ENCODE measurements at places on chromosomes 1 and 21.

DNA sequence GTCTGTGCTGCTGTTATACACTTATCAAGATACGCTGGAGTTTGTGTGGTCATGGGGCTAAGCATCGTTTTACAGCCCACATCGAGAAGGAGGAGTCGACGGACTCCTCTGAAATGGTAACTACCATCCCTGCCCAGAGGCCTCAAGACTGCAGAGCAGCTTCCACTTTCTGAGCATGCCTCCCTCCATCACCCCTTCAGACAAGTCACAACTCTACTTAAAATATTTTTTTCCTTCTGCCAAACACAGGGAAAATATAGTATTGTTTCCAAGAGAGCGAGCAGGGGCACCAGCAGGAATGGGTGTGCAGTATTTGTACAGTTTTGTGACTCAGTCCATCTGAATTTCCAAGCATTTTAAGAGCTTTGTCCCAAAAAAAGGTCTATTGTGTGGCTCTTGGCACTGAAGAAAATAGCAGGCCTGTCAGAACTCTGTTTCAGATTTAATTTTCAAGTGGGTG, 14.1 kb downstream of the EVA1C start:
- peak; percentile 43 for DNase-seq

DNA sequence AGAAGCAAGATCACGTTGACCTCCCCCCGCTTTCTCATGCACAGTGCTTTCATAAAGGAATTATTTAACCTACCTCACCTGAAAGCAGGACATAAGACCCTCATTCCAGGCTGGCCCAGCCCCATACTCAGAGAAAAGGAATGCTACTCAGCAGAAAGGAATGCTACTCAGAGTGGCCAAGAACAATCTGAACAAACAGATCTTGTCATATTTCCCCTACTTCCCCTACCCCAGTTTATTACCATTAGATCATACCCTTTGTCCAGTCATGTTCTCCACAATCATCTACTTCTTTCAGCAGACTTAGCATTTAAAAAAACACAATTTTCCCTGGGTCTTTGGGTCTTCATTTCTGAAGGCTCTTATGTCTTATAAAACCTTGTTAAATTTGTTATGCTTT, 89.8 kb downstream of the SLC16A1 start:
- peak; percentile 82 for DNase-seq

GRCh38 chr1:221881805-221882581, 140.1 kb upstream of the DUSP10 start:
- DNase-seq: no peak

GRCh38 chr1:203656796-203657747, 30.4 kb downstream of the ATP2B4 start:
- no peak for DNase-seq

DNA sequence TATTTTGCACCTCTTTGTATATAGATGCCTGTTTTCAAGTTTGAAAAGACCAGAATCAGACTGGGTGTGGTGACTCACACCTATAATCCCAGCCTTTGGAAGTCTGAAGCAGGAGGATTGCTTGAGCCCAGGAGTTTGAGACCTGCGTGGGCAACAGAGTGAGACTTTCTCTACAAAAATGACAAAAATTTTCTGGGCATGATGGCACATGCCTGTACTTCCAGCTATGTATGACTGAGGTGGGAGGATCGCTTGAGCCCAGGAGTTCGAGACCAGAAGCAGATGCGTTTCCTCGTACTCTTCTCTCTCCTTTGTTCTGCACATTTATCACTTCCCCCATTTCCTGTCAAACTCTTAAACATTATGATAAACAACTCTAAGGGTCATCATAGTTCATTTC, 310.0 kb upstream of the SNX7 start:
- DNase-seq: no peak

GRCh38 chr1:3555131-3555920, 56.0 kb downstream of the MEGF6 start:
- no peak for DNase-seq

DNA sequence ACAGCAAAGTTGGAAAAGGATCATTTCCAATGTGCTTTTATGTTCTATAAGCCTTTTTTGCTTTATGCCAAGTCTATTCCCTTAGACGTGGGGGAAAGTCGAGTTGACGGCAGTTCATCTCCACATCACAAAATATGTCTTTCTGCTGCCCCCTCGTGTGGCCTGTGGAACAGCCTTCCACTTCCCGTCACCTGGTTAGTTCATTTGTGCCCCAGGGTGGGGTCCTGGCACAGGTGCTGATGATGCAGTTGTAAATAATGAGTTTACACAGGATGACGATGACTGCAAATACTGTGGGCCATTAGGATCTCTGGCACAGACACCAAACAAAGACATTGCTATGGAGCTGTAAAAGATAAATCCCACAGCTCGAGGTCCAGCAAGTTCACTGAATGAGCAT, 10.0 kb upstream of the OTUD3 start:
- no peak for DNase-seq

GRCh38 chr1:3465091-3465934, 10.8 kb downstream of the ARHGEF16 start:
- no peak for DNase-seq

DNA sequence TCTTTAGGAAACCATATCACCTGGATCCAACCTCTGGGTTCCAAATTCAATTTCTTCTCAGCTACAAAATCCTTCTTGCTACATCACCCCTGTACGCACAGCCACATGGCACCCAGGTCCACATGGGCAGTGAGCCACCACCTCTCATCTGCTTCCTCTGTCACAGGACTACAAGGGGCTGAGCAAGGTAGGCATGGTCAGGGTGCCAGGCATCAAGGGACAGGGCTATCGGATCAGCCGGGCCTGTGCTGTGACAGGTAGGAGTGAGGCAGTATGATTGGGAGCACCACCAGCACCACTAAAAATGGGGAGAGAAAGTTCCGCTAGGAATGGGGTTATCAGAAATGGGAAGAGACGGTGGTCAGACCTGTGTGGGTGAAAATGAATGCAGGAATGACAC, 29.4 kb downstream of the S100A6 start:
- no peak for DNase-seq

- DNase-seq: no peak
Measured at GRCh38 chr1:26188477-26188876, 1.9 kb upstream of the CATSPER4 start.

DNA sequence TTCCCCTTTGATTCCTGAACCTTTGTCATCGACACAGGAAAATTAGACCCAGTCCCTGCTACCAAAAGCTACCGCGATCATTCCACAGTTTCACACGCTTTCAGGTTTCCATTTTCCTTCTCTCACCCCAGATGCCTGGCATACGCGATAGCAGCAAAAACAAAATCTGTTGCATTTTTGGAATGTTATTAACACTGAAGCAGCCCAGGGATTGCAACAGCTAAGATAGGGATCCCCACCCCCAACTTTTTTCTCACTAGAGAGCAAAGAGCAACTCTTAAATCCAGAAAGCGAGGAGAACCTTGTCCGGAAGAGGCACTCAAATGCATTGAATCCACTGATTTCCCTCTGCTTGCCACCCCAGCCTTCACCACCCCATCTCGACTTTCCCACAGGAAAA, 8.9 kb downstream of the OVAAL start:
- no peak for DNase-seq

DNA sequence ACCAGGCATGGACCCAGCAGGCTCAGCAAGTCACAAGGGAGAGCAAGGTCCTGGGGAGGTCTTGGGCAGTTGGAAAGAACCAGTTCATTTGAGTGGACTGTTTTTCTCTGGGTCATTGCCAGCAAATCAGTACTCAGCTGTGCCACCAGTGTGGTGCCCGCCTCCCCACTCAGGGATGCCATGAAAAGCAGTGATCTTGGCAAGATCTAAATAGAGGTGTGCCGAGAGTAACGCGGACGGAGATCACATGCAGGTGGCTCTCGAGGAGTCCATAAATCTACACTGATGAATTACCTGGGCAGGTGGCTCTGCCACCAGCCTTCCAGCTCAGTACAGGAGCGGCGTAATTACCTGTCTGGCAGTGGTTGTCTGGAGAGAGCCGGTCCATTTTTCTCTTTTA, 642.2 kb downstream of the PTPRU start:
- DNase-seq: no peak

DNA sequence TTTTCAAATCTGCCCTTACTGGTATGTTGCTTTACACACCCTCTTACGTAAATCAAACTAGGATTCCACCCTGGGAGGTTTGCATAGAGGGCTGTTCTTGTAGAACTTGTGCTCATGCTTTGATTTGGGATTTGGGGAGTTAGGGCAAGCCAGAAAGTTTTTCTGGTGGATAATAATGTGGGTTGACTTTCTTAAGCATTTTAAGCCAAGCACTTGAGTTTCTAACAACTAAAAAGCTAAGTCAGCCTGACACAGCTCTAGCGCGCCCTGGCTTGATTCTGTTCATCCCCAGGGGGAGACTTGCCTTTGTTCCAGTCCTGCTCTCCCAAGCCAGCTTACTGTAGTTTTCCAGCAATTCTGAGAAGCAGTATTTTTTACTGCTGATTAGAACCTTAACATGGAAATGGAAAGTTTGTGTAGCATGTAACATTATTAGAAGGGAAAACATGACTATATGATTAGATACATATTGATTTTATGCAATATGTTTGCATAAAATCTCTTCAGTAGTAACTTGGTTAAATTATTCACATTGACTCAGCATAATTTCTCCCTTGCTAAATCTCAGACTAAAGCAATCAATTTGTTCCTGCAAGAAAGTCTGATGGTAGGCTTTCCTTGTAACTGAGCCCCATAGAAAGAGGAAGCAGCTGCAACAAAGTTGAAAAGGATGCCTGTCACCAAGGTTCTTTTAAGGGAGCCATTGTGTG, 11.0 kb upstream of the PGD start:
- peak; percentile 82 for DNase-seq

DNA sequence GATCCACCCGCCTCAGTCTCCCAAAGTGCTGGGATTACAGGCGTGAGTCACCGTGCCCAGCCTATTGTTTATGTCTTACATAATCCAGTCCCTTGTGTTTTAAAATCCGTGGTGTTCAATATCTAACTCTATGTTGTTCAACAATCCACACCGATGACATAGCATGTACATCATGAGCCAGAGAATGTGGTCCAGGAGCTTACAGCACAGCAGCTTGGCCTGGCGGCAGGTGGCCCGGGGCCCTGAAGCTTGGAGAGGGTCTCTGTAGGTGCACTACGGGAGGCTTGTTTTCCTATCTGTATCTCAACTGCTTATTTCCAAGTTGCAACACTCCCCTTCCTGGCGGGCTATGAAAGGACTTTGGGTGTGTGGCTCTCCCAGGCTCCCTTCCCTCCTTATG, 138.4 kb downstream of the ADSS2 start:
- DNase-seq: no peak

DNA sequence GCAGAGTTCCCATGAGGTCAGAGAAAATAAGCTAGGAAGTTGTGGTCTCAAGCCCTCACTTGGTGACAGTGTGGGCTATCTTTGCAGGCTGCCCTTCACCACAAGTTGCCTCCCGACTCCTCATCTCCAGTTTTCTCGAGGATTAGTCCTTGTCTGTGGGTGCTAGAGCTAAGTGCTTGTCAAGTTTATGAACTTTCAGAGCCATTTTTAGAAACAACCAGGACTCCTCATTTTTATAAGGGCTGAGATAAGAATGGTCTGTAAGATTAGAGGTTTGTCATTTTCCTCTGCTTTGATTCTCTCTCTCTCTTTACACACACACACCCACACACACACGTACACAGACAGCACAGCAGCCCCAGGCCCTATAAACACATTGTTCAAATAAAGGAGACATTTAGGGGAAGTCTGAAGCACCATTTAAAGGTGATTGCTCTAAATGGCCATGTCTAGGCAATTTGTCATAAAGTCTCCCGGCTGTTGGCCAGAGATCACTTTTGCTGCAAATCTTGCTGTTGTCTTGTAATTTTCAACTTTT, 127.2 kb downstream of the LACTBL1 start:
- no peak for DNase-seq

GRCh38 chr1:152107031-152107983, 7.9 kb downstream of the TCHH start:
- DNase-seq: no peak

GRCh38 chr1:231636157-231636556, 9.6 kb downstream of the DISC1 start:
- DNase-seq: peak; percentile 80

- DNase-seq: no peak
Measured at GRCh38 chr1:197637406-197637805, 137.9 kb downstream of the DENND1B start.

- peak; percentile 78 for DNase-seq
Measured at GRCh38 chr1:220810179-220810653, 23.5 kb downstream of the MTARC1 start.

DNA sequence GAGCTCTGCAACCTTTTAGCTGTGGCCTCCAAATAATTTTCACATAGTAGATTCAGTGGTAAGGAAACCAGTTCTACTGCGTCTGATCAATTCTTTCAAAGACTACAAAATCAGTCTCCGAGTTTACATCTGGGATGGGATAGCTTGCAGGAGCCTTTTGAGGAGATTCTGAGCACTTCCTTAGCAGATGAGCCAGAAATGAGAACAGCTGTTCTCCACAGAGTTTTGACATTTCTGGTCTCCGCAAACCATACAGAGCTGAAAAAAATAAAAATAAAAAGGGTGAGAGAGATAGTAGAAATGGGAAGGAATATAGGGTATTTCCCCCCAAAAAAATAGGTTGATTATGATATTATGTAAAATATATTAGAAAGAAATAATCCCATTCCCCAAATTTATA, 119.3 kb downstream of the LYPLAL1 start:
- DNase-seq: no peak

DNA sequence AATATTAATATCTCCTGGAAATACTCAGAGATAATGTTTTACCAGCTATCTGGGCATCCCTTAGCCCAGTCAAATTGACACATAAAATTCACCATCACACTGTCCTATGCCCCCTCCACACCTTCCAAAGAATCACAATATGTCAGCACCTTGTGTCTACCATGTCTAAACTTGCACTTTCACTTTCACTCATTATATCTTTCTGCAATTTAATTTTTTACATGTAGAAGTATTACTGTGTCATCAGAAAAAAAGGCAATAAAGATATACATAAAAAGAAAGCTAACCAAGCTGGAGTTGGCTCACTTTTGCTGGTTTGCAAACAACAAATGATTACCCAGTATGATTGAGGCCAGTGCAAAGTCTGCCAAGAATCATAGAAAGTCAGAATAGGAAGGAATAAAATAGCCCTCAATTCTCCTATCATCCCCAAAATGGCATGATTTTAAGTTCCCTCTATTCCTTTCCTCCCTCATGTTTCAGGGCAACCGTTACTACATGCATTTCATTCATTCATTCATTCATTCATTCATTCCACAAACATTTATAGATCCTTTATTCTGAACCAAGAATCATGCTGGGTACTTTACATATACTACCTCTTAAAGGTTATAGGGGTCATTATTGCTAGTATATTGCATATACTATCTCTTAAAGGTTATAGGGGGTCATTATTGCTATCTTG, 5.9 kb upstream of the LUZP1 start:
- no peak for DNase-seq

Data from IMR-90 (cell line).